C1 segment of cervical spinal cord (tissue), 14 donors: ENCODE measurements at places on chromosomes 1 and 21.

- DNase-seq, result no peak
These were observed 9.3 kb downstream of the CHI3L2 start for GRCh38 chr1:111236806-111237205.

GRCh38 chr1:242544071-242544470 lies 19.6 kb upstream of the PLD5 start:
- no peak for DNase-seq

- DNase-seq, result no peak
These were observed 370.2 kb downstream of the TBX15 start for GRCh38 chr1:118617916-118618315.

GRCh38 chr1:206111271-206111927 lies 5.8 kb downstream of the AVPR1B start:
- no peak for DNase-seq

DNA sequence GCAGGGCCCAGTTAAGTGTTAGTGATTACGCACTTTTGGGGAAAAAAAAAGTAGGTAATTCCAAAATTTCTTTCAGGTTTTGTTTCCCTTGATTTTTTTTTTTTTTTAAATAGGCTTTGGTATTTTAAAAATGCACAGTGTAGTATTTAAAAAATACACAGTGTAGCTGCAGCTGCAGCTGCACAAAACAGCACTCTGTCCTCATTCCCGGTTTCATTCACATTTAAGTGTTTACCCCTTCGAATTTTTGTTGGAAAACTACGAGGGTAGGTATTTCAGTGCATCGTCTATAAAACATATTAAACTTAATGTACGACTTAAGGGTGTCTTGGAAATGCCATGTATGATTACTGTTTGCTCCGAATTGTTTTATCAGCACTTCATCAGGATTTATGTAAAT lies 3.4 kb downstream of the NEK7 start:
- no peak for DNase-seq

GRCh38 chr21:39938086-39938625 lies 70.9 kb downstream of the PCP4 start:
- DNase-seq, result no peak

GRCh38 chr1:183242556-183242955 lies 56.5 kb downstream of the LAMC2 start:
- no peak for DNase-seq

DNA sequence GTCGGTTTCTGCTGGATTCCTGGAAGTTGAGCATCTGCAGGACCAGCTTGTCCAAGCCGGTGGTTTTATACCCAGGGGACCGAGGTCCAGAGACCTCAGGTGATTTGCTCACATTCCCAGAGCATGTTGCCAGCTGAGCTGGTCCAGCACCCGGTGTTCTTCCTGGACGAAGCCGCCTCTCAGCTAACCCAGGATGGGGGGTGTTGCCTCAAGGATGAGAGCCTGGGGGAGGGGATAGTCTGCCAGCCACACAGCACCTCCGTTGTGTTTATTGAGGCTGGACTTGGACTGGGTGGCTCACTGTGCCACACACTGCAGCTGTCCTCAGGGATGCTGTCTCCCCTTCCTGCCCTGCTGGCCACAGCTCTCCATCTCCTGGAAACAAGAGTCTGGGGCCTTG lies 1.5 kb downstream of the TMEM201 start:
- no peak for DNase-seq

GRCh38 chr1:107739651-107740050 lies 225.3 kb downstream of the VAV3 start:
- no peak for DNase-seq

DNA sequence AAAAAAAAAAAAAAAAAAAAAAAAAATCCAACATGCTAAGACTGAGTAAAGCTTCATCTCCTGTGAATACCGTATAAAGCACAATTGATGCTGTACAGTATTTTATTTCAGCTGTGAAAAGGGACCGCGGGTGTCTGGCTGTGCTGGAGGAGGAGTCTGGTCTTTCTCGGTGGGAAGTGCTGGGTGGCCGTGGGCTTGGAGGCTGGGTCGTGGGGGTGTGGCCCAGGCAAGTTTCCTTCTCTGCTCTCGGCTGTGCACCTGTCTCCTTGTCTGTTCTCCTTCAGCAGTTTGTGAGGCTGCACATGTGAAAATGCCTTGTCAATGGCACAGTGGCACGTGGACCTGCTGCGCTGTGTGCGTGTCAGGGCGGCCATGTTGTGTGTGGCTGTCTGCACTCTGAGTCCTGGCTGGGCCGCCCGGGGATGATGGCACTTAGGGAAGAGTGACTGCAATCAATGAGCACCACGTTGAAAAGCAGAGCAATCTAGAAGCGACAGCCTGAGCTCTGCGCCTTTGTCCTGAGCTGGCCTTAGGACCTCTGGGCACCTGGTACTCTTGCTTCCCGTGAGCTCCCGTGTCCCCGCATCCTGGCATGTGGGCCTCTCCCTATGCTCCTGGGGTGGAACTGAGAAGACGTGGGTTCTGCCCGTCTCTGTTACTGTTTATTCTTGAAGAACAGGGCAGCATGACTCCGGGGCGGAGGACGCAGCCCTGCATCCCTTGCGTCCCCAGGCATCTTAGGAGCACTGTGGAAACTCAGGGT lies 14.5 kb downstream of the AGPAT3 start:
- no peak for DNase-seq

DNA sequence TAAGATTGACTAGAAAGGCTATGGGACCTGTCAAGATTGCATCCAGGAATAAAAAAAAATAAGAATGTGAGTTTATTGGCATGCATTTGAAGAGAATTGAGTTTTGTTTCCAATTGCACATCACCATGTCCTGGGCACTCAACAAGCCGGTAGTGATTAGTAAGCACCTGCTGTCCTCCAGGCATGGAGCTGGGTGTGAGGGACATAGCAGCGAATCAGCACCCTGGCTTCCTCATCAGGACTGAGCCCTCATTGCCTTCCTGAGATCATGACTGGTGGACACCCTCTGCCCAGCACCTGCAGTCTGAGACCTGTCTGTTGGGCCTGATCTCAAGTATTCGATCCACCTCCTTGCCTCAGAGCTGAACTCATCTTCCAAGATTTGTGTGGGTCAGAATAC lies 26.8 kb downstream of the S100A6 start:
- DNase-seq, result no peak

DNA sequence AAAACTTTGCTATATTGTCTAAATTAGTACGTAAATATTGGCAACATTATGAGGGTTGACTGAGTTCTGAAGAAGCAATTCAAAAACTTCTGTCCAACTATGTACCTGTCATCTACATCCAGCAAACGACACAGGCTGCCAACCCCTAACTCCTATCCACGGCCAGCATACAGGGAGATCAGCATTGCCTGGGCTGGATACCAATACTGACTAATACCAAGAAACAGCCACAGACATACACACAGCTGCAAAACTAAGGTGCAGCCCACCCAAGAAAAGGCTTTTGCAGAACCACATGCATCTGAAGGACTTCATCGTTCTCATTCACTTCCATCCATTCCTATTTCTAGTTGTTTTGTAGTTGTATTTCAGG lies 2.0 kb downstream of the KIAA0319L start:
- no peak for DNase-seq

- no peak for DNase-seq
These were observed 182.1 kb upstream of the LMO4 start for GRCh38 chr1:87146538-87146937.

- DNase-seq, result no peak
These were observed 130.8 kb downstream of the HMCN1 start for GRCh38 chr1:185864889-185865517.

- DNase-seq, result no peak
These were observed 147.9 kb upstream of the FMN2 start for GRCh38 chr1:239943761-239944160.

DNA sequence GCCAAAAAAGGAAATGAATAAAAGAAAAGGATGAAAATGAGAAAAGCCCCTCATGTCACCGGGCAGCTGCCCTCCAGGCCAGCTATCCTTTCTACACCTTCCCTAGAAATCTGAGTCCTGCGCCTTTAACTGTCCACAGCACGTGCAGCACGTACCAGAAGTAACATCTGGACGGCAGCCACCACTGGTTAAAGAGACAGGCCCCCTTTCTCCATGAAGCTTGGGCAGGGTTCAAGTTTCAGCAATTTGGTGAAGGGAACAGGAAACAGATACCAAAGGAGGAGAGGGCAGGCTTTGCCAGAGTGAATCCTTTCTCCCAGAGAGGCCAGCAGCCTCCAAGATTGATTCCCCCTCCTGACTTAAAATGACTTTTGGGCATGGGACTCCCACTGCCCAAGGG lies 3.6 kb upstream of the KIAA2013 start:
- DNase-seq, result no peak

DNA sequence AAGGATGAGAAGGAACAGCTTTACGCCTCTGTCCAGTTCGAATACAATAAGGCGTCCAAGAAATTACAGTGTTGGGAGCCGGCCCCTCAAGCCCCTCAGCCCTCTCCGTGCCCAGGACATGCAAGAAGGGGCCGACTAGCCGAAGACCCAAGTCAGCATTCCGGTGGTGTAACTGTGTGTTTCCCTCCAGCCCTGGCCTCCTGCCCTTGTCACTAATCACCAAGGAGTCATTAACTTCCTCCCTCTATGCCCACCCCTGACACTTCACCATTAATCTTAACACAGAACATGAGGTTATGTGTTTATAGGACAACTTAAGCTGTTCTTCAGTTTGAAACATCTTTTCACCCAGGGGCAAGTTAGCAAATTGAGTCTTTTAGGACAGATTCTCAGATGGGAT lies 16.4 kb upstream of the C4BPB start:
- DNase-seq, result no peak

DNA sequence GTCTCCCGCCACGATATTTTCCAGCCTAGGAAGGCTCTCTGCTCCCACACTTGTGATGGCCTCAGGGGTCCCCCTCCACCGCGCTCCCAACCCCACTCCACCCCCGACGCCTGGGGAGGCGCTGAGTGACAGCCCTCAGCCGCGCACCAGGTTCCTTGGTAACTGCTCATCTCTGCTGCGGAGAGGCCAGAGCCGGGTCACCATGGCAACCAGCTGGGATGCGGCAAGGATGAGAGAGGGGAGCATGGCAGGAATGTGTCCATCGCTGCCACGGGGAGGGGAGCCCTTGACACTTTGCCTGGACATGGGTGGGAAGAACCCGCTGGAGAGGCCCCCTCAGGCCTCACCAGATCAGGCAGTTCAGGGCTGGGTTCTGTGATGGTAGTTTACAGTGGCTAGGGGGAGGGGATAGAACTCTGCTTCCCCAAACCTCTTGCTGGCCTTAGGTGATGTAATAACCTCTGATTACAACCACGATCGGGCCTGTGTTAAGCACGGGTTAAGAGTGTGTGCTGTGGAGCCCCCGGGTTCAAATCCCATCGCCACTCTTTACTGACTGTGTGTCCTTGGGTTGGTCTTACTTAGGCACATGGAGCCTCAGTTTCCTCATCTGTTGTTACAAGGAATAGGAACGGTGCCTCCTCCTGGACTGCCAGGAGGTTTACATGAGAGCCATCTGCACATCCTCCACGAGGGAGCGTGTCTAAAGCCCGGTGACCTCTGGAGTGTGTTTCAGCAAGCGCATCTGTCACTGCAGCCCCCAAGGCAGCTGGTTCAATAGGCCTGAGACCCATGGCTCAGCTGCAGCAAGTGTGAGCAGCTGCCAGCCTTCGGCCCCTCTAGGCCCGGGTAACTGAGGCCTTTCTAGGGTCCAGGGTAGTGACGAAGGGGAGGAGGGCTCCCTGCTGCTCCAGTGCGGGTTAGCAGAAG lies 6.3 kb downstream of the KIF17 start:
- no peak for DNase-seq

DNA sequence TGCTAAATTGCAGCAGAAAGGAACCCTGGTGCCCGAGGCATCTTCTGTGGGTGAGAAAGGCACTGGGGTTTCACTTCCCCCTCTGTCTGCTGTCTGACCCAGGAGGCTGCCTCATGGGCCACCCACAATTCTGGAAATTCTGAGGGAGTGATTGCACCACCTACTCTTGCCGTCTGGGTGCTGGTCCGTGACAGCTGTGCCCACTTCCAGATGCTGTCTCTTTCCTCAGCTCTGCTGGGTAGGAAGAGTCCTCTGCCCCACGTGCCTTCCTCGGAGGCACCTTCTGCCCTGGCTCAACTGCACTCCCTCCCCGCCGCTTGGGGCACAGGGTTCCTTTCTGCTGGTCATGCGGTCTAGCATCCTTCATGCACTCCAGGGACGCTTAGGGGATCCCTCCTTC lies 96.3 kb downstream of the ARHGEF10L start:
- no peak for DNase-seq

DNA sequence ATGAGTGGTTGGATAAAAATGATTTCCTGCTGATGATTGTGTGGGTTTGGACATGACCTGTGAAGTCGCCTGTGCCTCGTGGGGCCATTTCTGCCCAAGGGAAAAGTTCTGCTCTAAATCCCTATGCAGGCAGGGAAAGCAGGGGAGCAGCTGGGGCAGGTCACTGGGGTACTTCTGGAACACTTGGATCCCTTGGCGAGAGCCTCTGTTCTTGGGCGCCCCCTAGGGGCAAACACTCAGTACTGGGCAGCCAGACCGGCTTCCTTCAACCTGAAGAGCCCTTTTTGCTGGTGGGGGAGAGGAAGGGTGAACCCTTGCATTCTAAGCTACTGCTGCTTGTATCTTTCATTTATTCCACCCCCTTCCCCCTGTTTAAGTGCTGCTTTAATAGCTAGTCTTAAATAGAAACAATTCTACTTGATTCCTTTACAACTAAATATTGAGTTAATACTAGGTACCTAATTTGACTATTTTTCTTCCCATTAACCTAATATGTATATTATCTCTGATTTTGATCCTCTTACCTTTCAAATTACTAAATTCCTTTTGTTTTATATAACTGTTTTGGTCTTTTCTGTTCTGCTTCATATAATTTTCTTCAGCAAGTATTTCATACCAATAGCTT lies 5.1 kb upstream of the CLEC20A start:
- no peak for DNase-seq

- no peak for DNase-seq
These were observed 43.4 kb downstream of the TMEM51 start for GRCh38 chr1:15196807-15197530.

GRCh38 chr1:167678838-167679237 lies 42.9 kb upstream of the MPZL1 start:
- no peak for DNase-seq

DNA sequence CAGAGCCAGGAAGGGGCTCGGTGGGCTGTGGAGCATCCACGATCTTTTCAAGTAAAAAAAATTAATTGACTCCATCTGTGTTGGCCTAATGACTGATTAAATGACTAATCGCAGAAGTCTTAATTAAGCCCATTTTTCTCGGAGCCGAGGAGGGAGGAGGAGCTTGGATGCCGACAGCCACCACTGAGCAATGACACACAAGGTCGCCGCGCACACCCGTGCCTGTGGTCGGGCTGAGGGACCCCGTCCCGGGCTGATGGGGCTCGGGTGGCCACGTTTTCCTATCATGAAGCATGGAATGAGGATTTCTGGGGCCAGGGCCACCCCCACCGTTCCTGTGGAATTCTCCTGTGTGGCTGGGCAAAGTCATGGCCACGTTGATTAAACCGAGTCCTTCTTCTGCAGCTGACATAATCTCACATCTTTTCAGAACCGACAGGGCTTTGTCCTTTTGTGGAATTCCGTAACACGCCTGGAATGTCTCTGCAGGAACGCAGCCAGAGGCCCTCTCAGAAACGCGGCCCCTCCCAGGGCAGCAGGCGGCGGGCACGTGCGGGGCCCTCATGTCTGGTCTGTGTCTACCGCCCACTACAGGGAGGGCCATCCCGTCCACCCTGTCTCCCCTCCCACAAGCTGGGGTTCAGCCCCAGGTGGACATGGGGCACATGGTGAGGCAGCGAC lies 60.7 kb downstream of the MORN1 start:
- DNase-seq, result no peak
